MCF 10A (cell line): ENCODE measurements at places on chromosomes 5 and 9.

GRCh38 chr5:9622971-9623421, 7.2 kb downstream of the TAS2R1 start:
- DNase-seq: no peak

GRCh38 chr5:37174928-37175327, 74.2 kb downstream of the CPLANE1 start:
- no peak for DNase-seq

- peak; percentile 57 for DNase-seq
Measured at GRCh38 chr5:145718956-145719355, 116.2 kb downstream of the PRELID2 start.

GRCh38 chr5:179278119-179278518, 67.1 kb downstream of the ADAMTS2 start:
- no peak for DNase-seq

DNA sequence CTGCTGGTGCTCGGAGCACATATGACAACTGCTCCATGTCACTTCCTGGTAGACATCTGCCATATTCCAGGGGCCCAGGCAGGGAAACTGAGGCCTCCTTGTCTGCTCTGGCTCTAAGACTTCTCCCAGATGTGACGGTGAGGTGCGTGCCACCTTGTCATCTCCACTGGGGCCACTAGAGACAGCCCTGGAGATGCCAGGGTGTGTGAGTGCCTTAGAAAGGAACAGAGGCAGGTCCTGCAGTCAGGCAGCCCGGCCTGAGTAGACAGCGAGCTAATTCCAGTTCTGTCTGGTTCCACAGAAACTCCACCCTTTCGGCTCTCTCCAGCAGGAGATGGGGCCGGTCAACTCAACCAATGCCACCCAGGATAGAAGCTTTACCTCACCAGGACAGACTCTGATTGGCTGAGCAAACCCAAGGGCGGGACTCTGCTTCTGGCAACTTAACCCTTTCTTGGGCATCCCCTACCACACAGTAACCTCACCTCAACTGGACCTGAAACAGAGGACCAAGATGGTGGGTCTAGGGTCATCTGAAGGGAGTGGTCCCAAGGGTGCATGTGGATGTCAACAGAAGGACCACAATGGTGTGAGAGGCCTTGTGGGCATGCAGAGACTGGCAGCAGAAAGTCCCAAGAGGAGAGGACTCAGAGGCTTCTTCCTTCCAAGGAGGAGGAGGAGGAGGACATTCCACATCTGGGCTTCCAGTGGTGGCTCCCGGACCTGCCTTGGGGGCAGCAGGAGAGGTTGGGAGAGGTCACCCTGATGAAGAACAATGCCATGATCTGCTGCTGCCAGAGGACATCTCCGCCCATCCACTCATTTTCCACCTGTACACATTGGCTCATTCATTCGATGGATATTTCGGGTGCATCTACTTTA, 77.7 kb downstream of the RGS3 start:
- peak; percentile 62 for DNase-seq

DNA sequence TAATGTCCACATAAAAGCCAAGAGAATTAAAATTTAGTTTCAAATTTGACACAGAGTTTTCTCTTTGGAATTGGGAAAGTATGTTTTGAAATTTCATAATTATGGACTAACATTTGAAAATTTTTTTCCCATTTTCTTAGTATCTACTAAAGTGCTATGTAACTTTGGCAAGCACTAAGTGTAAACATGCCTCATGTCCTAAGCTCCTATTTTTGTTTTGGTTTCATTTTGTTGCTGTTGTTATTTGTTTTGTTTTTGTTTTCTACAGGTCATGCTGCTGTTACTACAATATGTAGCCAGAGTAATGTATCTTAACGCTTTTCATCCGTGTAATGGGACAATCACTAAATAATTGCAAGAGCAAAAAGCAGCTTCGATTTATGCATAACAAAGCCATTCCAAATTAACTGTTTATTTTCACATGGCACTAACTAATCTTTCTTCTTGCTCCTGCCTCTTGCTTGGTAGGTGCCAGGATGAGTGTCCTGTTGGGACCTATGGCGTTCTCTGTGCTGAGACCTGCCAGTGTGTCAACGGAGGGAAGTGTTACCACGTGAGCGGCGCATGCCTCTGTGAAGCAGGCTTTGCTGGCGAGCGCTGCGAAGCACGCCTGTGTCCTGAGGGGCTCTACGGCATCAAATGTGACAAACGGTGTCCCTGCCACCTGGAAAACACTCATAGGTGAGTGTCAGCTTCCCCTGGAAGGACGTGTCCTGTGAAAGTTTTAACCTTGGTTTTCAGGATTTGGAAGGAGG, 107.3 kb upstream of the PRRC1 start:
- no peak for DNase-seq

DNA sequence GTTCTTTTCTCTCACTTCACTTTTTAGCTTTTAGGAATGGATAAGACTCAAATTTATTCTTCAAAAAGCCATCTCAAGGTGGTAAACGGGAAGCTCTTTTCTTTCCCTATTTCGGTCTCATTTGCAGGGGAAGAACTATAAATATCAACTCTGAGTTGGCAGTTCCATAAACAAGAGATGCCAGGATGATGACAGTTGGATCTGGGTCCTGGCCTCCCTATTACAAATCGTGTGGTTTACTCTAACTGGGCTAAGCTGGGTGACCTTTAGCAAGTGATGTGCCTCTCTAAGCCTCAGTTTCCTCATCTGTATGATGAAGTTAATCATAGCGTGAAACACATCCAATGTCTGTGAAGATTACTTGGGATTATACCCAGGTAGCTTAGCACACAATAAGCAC, 44.2 kb downstream of the TLE4 start:
- no peak for DNase-seq

DNA sequence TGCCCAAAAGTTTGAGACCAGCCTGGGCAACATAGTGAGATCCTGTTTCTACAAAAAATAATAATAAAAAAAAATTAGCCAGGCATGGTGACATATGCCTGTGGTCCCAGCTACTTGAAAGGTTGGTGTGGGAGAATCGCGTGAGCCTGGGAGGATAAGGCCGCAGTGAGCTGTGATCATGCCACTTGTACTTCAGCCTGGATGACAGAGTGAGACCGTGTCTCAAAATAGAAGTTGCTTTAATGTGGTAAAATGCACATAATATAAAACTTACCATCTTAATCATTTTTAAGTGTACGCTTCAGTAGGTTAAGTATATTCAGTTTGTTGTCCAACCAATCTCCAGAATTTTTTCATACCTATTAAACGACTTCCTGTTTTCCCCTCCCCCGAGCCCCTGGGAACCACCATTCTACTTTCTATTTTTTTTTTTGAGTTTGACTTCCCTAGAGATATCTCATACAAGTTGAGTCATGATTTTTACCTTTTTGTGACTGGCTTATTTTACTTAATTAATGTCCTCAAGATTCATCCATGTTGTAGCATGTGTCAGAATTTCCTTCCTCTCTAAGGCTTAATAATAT, 120.1 kb upstream of the POC5 start:
- DNase-seq: no peak

DNA sequence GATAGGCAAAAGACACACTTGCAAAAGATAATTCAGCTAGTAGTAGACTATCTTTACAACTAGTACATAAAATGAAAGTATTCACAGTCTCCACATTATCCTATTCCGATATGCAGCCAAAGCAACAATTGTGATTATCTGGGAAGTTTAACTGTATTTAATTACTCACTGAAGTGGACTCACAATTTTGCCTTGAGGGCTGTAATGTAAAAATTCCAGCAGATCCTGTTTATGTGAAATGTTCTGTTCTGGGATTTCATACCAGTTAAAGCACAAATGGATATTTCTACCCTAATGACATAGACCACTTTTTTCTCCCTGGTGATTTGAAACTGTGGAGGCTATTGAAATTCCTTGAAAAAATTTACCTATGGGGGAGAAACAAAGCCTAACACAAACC, 474.4 kb upstream of the EDIL3 start:
- no peak for DNase-seq

- no peak for DNase-seq
Measured at GRCh38 chr5:126961128-126961527, 69.2 kb downstream of the MARCHF3 start.

GRCh38 chr5:14175381-14175780, 32.2 kb downstream of the TRIO start:
- DNase-seq: no peak

GRCh38 chr5:41707853-41708603, 162.2 kb downstream of the OXCT1 start:
- peak; percentile 56 for DNase-seq

DNA sequence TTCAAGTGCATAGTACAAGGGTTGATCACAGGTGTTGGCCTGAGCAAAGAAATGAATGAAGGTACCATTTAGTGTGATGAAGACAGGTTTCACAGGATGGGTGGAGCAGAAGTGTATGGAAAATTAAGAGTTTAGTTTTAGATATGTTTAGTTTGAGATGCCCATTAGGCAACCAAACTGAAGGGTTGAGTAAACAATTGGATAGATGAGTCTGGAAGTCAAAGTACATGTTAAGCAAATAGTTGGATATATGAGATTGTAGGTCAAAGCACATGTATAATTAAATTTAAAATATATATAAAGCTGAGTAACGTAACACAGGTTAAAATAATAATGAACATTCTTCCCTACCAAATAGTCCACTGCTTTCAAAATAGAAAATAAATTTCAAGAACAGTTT, 237.1 kb upstream of the PCSK5 start:
- DNase-seq: no peak

GRCh38 chr9:128062846-128063831, 4.0 kb downstream of the NAIF1 start:
- DNase-seq: no peak

- no peak for DNase-seq
Measured at GRCh38 chr9:99515895-99516656, 294.0 kb downstream of the SEC61B start.
